ENCODE measurements at places on chromosomes 11 and 22. TPM values are rescaled to one million over a fixed set of nuclear protein-coding genes. Genes with fewer than 3 reads are reported as not detected.

- peaks cover 22% of the 10 kb centered on the region for H3K27me3 ChIP-seq
- DNase-seq: no peak
- H3K36me3 ChIP-seq: peaks cover 3% of the 10 kb centered on the region
- no peak overlapping the region for H3K4me3 ChIP-seq
Observed at GRCh38 chr11:32186118-32186517, 95.2 kb downstream of the RCN1 start.

- H3K4me3 ChIP-seq: no peak overlapping the region
- H3K36me3 ChIP-seq: no peaks in the 10 kb centered on the region
- H3K4me1 ChIP-seq: no peaks in the 10 kb centered on the region
- H3K27ac ChIP-seq: no peak overlapping the region
- no peak for DNase-seq
Observed at GRCh38 chr11:14614091-14614622, 29.4 kb upstream of the PDE3B start.

DNA sequence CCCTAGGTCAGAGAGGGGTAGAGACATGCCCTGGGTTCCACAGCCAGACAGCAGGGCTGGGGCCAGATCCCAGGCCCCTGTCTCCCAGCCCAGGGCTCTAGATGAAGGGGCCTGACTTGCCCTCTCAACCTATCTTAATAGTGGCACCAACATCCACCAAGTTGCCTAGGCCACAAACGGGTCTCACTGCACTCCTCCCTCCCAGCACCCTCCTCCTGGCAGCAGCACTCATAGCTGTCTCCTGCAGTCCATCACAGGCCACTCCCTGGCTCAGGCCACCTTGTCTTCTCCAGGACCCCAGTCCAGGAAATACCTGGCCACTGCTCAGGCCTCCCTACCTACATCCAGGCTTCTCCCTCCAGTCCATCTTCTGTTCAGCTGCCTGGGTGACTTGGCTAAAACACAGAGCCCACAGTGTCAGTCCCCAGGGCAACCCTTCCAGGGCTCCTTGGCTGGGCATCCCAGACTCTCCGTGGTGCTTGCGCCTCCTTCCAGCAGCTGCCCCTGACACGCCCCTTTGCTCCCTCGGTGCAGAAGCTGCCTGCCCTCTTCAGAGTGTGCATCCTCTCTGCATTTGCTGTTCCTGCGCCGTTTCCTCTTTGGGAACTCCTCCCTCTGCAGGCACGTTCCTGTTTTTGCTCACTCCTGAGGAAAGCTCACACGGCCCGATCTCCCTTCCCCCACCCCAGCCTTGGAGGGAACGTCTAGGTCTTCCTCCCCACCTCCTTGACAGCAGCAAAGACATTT lies 40.5 kb downstream of the LRRC32 start:
- no peak overlapping the region for H3K4me3 ChIP-seq
- no peak for DNase-seq
- H3K36me3 ChIP-seq: no peaks in the 10 kb centered on the region
- H3K4me1 ChIP-seq: peaks cover 9% of the 10 kb centered on the region
- no peaks in the 10 kb centered on the region for H3K27me3 ChIP-seq

GRCh38 chr11:58930926-58931325 lies 8.4 kb upstream of the GLYATL1 start:
- H3K36me3 ChIP-seq: no peaks in the 10 kb centered on the region
- H3K27ac ChIP-seq: no peak overlapping the region
- H3K4me3 ChIP-seq: no peak overlapping the region
- H3K4me1 ChIP-seq: peaks cover 13% of the 10 kb centered on the region
- peaks cover 6% of the 10 kb centered on the region for H3K27me3 ChIP-seq
- DNase-seq: no peak

DNA sequence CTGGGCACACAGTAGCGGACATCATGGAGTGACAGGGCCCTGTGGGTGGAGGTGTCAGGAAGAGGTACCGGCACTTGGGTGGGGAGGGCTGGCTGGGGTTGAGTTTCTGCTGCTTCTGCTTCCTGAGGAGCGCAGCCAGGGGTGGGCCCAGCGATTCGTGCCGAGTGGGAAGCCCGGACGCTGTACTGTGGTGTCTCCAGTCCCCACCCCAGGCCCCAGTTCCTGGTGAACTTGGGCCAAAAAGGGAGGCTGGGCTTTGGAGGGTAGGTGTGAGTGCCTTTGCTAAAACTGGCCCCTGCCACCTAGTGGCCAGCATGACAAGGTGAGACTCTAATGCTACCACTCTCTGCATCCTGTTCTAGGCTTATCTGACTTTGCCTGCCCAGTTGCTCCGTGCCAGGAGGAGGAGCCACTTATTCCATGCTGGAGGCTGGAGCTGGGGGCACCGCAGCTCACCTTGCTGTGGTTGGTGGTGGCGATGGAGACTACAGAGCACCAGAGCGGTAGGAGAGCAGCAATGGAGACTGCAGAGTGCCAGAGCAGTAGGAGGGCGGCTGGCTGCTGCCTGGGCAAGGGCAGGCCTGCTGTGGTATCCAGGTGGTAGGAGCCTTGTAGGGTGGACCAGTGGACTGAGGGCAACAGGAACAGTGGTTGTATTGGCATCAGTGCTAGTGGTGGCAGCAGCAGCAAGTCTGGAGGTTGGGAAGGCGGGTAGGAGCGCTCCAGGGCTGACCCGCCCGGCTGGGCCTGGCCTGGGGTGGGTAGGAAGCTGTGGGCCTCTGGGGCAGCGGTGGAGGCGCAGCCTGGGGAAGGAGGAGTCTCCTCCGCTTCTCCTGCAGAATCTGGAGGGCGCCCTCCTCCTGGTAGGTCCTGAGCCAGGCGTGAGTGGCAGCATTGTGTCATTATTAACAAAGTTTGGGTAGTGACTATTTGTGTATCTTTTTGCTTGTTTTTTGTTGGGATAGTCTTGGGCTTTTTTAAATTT lies 2.2 kb upstream of the RFPL2 start:
- H3K4me3 ChIP-seq: peak overlapping the region; percentile 78
- no peak overlapping the region for H3K27ac ChIP-seq
- no peaks in the 10 kb centered on the region for H3K36me3 ChIP-seq
- peaks cover 13% of the 10 kb centered on the region for H3K4me1 ChIP-seq

DNA sequence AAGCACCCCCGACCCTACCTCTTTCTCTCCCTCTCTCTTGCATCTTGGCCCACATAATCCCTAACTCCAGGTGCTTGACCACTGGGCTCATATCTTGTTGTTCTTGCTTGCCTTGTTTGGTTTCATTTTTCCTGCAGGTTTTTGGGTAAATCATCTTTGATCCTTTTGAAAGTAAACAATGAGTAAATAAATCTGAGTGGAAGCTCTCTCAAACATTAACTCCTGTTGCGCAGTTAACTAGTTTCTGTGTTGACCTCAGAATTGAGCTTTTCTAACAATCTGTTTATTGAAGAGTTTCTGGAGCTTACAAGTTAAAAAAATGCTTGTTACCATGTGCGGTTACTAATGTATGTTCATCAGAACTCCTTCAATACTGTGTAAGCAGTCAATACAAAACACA lies 38.8 kb upstream of the MICAL2 start:
- H3K4me3 ChIP-seq: no peak overlapping the region
- no peak for DNase-seq
- peaks cover 22% of the 10 kb centered on the region for H3K4me1 ChIP-seq
- H3K36me3 ChIP-seq: no peaks in the 10 kb centered on the region

GRCh38 chr11:10528121-10528520 lies 12.9 kb downstream of the RNF141 start:
- no peaks in the 10 kb centered on the region for H3K27me3 ChIP-seq
- peaks cover 42% of the 10 kb centered on the region for H3K36me3 ChIP-seq
- DNase-seq: no peak
- H3K27ac ChIP-seq: no peak overlapping the region

DNA sequence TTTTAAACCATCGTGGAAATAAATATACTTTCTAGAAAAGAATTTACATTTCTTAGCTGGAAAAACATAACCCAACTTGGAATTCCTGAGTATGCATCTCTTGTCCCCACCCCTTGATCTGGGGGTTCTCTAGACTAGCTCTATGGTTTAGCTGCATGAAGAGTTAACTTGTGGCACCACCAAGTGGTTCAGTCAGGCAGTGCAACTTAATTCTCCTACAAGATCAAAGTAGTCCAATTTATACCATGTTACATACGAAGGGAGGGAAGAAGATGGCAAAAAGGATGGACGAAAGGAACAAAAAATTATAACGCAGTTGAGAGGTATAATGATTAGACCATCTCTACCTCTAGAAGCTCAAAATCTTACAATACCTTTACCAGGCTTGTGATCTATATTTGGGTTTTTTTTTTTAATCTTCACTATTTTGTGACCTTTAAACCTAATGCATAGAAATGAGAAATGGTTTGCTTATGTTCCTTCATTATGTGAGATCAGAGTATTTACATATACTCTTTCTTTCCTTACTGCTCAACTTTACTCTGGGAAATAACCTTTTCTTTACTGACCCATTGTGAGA lies 28.5 kb upstream of the ALKBH3 start:
- no peaks in the 10 kb centered on the region for H3K4me1 ChIP-seq
- H3K27me3 ChIP-seq: no peaks in the 10 kb centered on the region
- no peak overlapping the region for H3K4me3 ChIP-seq
- no peak overlapping the region for H3K27ac ChIP-seq
- peaks cover 3% of the 10 kb centered on the region for H3K36me3 ChIP-seq
- no peak for DNase-seq

ENTHD1 gene
- total RNA-seq: not detected

LARGE1 gene
- total RNA-seq: 62.4 TPM

CREB3L1 gene
- 9.8 TPM for total RNA-seq

BBS1 gene
- total RNA-seq: 71.8 TPM
